ENCODE measurements at places on chromosomes 12 and 14. TPM values are rescaled to one million over a fixed set of nuclear protein-coding genes. Genes with fewer than 3 reads are reported as not detected.

- DNase-seq: no peak
Observed at GRCh38 chr12:95766356-95767019, 24.1 kb downstream of the NTN4 start.

- DNase-seq: no peak
Observed at GRCh38 chr12:87094356-87094755, 838.2 kb upstream of the MGAT4C start.

- DNase-seq: peak; percentile 60
Observed at GRCh38 chr14:93304771-93305170, 28.1 kb downstream of the BTBD7 start.

GRCh38 chr14:57837267-57837666 lies 28.6 kb downstream of the SLC35F4 start:
- no peak for DNase-seq

DNA sequence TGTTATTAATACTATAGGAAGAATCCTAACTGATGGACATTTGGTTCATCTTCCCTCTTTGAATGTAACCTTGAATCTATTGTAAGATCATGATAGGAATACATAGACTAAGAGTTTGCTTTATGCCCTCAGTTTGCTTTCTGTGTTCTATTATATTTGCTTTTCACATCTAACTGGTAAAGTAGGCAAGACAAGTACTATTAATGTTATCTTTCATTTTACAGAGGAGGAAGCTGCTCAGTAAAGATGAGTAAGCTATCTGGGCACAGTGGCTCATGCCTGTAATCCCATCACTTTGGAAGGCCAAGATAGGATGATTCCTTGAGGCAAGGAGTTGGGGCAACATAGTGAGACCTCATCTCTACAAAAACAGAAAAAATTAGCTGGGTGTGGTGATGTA lies 103.0 kb downstream of the TMTC2 start:
- DNase-seq: no peak

The ASB2 gene
- polyA plus RNA-seq: 12.1 TPM

The BIN2 gene
- polyA plus RNA-seq: 7.0 TPM

The FAM186B gene
- 0.91 TPM for polyA plus RNA-seq
